ENCODE measurements at places on chromosomes 6 and 20.

GRCh38 chr6:4909063-4909706 is 94.7 kb downstream of the RPP40 start:
- no peak for ATAC-seq

DNA sequence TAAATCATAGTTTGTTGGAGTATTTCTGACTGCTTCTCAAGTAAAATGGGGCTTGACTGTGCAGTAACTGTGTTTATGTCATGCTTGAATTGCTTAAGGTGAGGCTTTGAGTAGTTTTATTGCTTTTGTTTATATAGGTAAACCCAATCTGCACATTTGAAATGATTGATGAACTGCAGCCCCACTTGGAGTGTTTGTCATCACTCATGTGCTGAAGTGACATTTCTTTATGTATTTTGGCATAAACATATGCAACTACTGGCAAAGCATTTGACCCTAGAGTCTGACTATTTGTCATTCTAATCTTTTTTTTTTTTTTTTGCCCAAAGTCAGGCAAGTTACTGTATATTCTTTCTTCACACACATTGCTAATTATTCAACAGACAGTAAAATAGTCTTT is 491.4 kb upstream of the POU3F2 start:
- ATAC-seq, result no peak

DNA sequence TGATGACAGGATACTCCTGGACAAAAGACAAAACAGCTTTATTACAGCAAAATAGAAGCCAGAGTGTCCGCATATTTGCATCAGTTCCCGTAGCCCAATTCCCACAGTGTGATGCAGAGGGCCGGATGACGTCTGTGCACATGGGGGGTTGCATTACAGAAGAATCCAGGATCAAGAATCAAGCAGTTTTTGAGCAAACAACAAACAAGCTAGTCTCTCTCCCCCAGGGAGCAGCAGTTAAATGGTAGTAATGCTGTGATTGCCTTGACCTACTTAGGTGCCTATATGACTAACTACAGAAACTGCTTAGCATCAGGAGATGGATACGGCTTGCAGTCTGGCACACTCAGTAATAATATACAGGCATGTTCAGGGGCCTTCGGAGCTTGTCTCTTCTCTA is 3.2 kb upstream of the SDHAF4 start:
- ATAC-seq, result no peak

DNA sequence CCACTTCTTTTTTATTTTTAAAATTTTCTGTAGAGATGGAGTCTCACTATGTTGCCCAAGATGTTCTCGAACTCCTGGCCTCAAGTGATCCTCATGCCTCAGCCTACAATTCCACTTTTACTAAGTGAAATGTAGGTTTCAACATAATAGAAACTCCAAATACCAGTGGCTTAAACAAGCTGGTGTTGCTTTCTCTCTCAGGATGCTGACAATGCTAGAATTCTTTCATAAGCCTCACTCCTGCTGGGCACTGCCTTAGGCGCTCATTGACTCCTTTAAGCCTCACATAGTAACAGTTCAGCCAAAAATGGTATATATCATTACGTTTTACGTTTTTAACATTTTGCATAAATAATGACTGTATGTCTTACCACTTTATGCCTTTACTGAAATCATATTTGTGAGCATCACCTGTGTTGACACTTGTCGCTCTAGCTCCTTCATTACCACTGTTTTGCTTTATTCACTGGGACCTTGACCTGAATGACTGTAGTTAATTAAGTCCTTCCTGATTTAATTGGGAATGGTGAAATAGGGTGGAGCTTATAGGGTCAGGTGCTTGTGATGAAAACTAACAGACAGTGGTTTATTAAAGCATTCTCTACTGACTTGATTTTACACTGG is 3.9 kb upstream of the CST9 start:
- no peak for ATAC-seq

DNA sequence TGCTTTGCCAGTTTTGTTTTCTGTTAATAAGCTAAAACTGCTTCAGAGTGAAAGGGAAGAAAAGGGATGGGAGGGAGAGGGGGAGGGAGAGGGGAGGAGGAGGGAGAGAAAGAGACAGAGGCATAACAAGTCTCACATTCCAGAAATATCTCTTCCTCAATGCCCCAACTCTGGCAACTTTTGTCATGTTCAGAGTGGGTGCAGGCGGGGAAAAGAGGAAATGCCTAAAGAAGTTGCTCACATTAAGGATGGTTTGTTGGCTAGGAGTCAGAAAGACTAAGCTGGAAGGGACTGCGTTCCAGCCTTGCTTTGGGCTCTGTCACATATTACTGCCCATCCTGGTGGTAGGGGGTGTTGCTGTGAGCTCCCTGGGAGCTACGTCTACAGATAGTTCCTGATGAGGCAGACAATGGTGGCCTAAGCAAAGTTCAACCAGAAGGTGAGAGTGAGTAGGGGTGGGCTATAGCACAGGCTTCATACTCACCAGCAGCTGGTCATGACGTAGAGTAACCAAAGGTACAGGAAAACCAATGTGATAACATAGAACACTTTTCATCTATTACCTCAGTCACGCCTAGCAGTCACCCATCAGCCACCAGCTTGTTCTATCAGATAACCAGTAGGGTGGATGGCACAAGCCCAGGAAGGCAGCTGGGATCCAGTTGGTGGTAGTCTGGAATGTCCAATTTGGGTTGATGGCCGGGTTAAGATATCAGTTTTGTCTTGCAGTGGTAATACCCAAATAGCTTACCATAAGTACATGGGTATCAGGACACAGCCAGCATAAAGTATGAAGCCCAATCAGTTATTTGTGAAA is 2.1 kb downstream of the TSPYL4 start:
- ATAC-seq, result no peak

- ATAC-seq, result no peak
Observed at GRCh38 chr6:39576556-39577303, 148.5 kb downstream of the KIF6 start.

GRCh38 chr6:23656255-23657194 is 469.5 kb upstream of the NRSN1 start:
- ATAC-seq, result no peak

DNA sequence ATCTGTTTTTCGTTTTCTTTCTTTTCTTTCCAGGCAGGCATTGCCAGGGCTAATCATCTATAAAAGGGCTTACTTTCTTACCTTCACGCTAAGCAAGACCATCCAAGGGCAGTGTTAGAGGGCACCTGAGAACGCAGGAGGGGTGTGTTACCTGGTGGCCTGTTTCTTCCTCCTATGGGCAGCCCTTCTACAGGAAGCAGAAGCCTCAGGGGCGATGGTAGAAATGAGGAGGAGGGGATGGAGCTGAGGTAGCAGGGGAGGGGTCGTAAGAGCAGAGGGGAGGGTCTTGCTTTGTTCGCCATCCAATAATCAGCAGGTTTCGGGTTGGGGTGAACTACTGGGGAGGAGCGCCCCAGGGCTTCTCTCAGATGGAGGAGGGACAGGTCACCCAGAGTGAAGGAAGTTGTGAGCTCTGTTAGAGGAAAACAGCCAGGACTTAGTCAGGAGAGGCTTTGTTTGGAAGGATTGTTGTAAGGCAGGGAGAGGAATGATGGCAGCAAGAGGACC is 1.5 kb upstream of the CCR6 start:
- no peak for ATAC-seq

GRCh38 chr6:53373638-53374037 is 24.9 kb upstream of the ELOVL5 start:
- ATAC-seq, result no peak

DNA sequence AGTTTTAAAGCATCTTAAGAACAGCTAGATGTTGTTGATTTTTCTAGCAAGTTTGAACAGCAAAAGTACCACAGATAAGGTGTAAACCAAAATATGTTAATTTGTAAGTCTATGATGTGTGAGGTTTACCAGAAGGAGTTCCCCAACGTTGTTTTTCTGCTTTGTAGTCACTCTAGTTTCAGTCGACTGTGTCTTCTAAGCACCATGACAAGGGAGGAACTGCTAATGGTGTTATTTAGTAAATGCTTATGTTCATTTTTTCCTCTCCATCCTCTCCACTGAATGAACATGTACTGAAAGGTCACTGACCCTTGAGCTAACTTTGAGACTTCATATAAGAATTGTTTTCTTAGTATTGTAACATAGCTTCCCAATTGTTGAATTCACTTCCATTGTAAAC is 3.0 kb downstream of the ENPP3 start:
- ATAC-seq, result peak; percentile 73

- no peak for ATAC-seq
Observed at GRCh38 chr6:156773935-156774852, 3.0 kb upstream of the ARID1B start.

GRCh38 chr6:34986845-34987246 is 97.8 kb downstream of the ANKS1A start:
- peak; percentile 17 for ATAC-seq

DNA sequence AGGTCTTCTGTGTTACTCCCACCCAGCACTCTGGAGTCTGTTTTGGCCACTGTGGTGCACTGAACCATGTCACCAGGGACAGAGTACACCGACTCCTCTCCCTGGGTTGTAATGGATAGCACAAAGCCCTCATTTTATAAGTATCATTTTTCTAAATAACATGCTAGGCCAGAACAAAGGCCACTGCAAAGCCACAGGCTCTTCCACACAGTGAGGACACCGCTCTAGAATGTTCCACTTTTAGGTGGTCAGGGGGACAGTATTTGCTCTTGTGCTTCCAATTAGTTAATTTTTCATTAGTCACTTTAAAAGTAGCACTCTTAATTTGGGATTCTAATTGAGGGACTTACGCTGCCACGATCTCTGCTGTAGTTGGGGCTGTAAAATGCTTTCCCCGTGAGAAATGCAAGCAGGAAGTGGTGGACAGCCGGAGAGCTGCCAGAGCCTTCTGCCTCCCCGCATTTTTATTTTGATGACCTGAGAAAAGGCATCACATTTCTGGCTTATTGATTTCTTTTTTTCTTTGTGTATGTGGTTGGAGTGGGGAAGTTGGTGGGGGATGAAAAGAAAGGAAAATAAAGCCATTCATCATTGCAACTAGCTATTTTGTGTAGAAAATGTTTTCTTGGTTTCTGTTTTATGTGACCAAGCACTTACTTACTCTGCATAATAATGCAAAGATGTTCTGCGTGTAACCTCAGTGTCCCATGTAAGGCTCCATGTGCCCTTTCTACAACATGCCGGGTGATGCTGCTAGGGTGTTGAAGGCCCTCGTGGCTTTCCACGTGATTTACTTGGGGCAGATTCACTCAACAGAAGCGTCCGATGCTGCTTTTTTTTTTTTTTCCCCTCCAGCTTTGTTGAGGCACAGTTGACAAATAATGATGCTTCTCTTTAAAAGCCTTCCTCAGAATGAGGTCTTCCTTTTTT is 195.9 kb downstream of the SASH1 start:
- no peak for ATAC-seq

DNA sequence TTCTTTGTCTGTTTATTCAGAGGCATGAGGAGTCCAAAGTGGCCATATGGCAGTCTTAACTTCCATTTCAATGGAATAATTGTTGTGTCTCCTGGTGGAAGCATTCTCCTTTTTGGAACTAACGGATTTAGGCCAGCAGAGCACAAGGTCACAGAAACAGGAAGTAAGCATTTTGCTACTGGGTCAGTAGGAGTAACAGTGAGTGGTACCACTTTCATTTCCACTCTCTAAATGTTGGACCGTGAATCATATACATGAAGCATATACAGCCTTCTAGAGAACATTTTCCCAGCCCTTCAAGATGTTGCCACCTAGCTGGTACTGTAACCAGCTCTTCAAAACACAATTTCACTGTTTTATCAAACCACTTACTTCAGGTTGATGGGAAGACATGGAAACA is 182.8 kb downstream of the EYS start:
- ATAC-seq, result no peak

DNA sequence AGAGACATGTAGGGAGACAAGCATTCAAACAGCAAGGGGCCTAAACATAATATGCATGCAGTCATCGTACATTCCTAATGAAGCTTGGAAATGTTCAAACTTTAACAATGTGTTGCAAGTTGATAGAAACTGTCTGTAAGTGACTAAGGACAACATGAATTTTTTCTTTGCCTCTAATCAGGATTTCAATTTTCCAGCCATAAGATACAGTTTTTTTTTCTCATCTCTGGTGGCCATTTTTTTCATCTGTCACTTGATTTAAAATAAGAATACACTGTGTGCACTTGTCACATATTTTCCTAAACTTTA is 22.2 kb upstream of the MTRF1L start:
- ATAC-seq, result no peak

GRCh38 chr6:125584468-125584939 is 164.9 kb upstream of the HEY2 start:
- no peak for ATAC-seq

GRCh38 chr6:27757307-27757706 is 154.9 kb downstream of the OR2B2 start:
- ATAC-seq, result no peak

DNA sequence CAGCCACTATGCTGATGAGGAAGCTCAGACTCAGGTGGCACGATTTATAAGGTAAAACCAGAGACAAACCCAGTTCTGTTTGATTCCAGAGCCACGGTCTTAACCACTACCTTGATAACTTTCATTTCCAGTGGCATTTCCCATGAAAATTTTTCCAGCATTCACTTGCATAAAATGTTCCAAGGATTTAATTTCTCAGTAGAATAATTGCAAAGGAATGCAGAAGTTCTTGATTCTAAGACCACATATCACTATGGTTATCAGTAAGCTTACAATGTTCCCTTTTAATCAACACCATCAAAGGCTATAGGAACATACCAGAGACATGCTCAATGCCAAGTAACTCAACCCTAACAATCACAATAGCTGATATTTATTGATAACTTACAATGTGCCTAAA is 306.0 kb upstream of the HS3ST5 start:
- ATAC-seq, result no peak

DNA sequence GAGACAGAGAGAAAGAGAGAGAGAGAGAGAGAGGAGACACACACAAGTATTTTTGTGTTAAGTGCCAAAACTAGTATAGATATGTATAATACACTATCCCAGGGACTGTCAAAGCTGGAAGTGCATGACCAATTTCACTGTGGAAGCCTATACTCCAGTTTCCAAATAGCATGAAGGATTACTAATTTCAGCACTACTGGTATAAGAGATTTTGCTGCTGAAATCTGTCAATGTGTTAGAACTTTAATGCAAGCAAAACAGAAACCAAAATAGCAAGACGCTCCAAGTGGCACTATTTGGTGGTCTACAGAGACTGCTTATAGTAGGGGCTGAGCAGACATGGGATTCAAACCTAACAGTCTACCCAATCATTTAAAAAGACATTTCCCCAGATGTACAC is 284.8 kb downstream of the BTBD9 start:
- peak; percentile 45 for ATAC-seq

- no peak for ATAC-seq
Observed at GRCh38 chr6:146560607-146561006, 17.0 kb downstream of the RAB32 start.

- no peak for ATAC-seq
Observed at GRCh38 chr20:61980647-61981583, 84.8 kb downstream of the TAF4 start.

DNA sequence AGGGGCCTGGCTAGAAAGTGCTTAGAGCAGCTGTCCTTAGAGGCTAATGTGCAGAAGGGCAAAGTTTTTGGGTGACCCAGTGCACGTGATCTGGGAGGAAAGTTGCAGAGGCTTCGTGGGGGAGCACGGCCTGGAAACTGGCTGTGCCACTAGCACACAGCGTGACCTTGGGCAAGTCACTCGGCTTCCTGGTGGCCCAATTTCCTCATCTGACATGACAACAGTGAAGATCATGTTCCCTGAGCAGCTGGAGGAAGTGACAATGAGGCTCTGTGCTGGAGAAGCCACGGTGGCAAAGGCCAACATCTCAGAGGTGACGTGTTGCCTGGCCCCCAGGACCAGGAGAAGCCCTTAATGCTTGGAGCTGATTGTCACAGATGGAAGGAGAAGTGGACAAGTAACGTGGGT is 99.5 kb downstream of the FOXC1 start:
- ATAC-seq, result no peak

All from activated CD4-positive, CD25-positive, alpha-beta regulatory T cell treated with anti-CD3 and anti-CD28 coated beads, Interleukin-2, amount 50 U/mL, for 24 hours (primary cell).